ENCODE measurements at places on chromosomes 5 and 9. TPM values are rescaled to one million over a fixed set of nuclear protein-coding genes. Genes with fewer than 3 reads are reported as not detected.

GRCh38 chr5:177479774-177480173 lies 6.3 kb upstream of the DBN1 start:
- DNase-seq = peak; percentile 20
- H3K4me1 ChIP-seq = peaks cover 35% of the 10 kb centered on the region
- H3K36me3 ChIP-seq = no peaks in the 10 kb centered on the region

DNA sequence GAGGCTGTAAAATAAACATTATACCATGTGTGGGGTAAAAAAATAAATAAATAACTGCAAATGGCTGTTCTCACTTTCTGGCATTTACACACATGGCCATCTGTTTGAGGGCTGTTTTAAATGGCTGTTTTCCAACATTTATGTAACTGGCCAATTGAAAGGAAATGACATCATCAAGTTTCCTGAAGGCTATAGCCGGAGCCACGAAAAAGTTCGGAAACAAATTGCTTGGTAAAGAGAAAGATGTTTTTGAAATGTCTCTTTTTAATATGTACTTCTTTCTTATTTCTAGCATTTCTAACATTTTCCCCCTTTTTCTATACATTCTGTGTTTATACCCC lies 95.4 kb upstream of the DAB2 start:
- H3K27me3 ChIP-seq = no peaks in the 10 kb centered on the region
- no peak overlapping the region for H3K4me3 ChIP-seq
- no peak for DNase-seq
- peaks cover 22% of the 10 kb centered on the region for H3K4me1 ChIP-seq

The CENPH gene
- total RNA-seq = 3.4 TPM

- no peak overlapping the region for H3K4me3 ChIP-seq
- peaks cover 21% of the 10 kb centered on the region for H3K36me3 ChIP-seq
- peak overlapping the region; percentile 19 for H3K27ac ChIP-seq
- no peaks in the 10 kb centered on the region for H3K27me3 ChIP-seq
- peaks cover 3% of the 10 kb centered on the region for H3K4me1 ChIP-seq
Observed at GRCh38 chr9:109088221-109088620, 31.5 kb downstream of the TMEM245 start.

GRCh38 chr9:123923377-123923776 lies 6.5 kb downstream of the DENND1A start:
- H3K4me1 ChIP-seq = peaks cover 16% of the 10 kb centered on the region
- no peak for DNase-seq
- H3K27me3 ChIP-seq = no peaks in the 10 kb centered on the region
- no peaks in the 10 kb centered on the region for H3K36me3 ChIP-seq
- no peak overlapping the region for H3K27ac ChIP-seq

- H3K27me3 ChIP-seq = no peaks in the 10 kb centered on the region
- H3K4me3 ChIP-seq = no peak overlapping the region
- H3K36me3 ChIP-seq = no peaks in the 10 kb centered on the region
- H3K4me1 ChIP-seq = no peaks in the 10 kb centered on the region
- DNase-seq = no peak
- H3K27ac ChIP-seq = no peak overlapping the region
Observed at GRCh38 chr5:115386657-115387056, 90.2 kb upstream of the CCDC112 start.

GRCh38 chr5:18749763-18750162 lies 1115.5 kb downstream of the TAF11L14 start:
- no peaks in the 10 kb centered on the region for H3K36me3 ChIP-seq
- no peaks in the 10 kb centered on the region for H3K4me1 ChIP-seq
- no peak overlapping the region for H3K4me3 ChIP-seq

The IL3 gene
- total RNA-seq = not detected

Data from thyroid gland (tissue), 4 donors.